ENCODE measurements at places on chromosomes 11 and 22.

- DNase-seq = peak; percentile 78
Measured at GRCh38 chr22:50530877-50531545, 1.2 kb upstream of the TYMP start.

- DNase-seq = no peak
Measured at GRCh38 chr11:98559961-98560360, 460.8 kb upstream of the CNTN5 start.

GRCh38 chr11:35402751-35403660 lies 16.4 kb downstream of the SLC1A2 start:
- DNase-seq = no peak

GRCh38 chr11:12066056-12066798 lies 44.2 kb upstream of the MICAL2 start:
- DNase-seq = no peak

GRCh38 chr22:46728470-46728869 lies 9.6 kb downstream of the CERK start:
- no peak for DNase-seq

GRCh38 chr11:99822846-99823565 lies 802.3 kb downstream of the CNTN5 start:
- no peak for DNase-seq

DNA sequence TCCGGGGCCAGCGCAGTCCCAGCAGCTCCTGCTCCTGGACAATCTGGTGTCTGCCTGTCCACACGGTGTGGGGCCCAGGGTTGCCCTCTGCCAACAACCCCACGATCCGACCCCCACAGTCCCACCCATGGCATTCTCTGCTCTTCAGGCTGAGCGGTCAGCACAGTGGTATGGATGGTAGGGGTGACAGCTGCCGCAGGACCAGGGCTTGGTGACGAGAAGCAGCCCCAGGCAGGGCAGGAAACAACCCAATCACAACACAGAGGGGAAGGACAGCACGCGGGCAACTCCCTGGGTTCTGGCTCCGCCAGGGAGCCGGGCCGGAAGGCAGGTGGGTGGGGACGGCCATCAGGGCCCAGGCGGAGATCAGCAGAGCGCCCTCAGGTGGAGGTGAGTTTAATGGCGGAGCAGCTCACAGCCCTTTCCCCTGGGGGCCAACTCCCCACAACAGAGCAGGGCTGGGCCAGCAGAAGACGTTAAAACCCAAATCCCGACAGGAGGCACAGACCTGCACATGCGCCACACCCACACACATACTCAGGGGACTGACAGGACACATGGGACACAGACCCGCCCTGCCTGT lies 5.3 kb upstream of the CHADL start:
- DNase-seq = no peak

DNA sequence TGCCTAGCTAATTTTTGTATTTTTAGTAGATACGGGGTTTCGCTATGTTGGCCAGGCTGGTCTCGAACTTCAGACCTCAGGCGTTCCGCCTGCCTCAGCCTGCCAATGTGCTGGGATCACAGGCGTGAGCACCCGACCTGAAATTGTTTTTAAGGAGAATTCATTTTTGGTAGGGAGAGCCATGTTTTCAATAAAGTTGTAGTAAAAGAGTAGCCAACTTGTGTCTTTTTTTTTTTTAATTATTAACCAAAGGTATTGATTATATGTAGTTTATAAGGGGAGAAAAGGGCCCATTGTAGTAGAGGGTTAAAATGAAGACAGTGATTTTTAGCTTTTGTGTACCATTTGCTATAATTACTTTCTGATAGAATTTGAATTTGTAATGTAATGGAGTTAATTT lies 31.6 kb upstream of the HSD17B12 start:
- DNase-seq = no peak

DNA sequence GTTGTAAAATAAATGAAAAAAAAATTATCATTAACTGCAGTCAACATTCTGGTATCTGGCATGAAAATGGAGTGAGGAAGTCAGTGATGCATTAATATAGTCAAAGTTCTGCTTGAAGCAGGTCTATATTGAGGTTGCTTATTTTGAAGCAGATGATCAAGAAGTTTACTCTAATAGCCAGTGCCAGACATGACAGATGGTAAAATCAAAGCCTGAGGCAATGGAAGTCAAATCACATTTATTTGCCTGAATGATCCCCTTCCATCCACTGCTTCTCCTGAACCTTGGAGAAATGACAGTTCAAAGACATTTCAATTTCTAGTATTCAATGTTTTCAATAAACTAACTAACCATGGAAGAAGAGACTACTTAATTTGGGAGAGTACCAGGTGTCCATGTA lies 430.0 kb downstream of the FAM181B start:
- DNase-seq = no peak

DNA sequence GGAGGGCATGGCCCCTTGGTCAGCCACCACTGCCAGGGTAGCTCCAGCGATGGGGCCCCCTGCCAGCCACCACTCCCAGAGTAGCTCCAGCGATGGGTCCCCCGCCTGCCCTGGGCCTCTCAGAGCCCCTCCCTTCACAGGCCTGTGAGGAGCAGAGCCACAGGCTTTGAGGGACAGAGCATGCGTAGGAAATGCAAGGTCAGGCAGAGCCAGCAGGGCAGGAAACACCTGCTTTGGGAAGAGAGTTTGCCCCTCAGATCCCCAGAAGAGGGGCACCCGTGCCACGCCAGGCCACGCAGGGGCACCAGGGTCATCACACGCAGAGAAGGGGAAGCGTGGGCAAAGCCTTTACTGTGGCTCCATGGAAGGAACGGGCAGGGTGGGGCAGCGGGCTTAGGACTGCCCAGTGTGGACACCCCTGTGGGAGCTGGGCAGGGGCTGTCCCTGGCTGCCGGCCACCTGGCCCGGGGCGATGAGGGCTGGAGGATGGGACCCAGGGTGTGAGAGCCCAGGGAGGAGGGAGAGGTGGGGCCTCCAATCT lies 477.8 kb downstream of the BRD1 start:
- no peak for DNase-seq

DNA sequence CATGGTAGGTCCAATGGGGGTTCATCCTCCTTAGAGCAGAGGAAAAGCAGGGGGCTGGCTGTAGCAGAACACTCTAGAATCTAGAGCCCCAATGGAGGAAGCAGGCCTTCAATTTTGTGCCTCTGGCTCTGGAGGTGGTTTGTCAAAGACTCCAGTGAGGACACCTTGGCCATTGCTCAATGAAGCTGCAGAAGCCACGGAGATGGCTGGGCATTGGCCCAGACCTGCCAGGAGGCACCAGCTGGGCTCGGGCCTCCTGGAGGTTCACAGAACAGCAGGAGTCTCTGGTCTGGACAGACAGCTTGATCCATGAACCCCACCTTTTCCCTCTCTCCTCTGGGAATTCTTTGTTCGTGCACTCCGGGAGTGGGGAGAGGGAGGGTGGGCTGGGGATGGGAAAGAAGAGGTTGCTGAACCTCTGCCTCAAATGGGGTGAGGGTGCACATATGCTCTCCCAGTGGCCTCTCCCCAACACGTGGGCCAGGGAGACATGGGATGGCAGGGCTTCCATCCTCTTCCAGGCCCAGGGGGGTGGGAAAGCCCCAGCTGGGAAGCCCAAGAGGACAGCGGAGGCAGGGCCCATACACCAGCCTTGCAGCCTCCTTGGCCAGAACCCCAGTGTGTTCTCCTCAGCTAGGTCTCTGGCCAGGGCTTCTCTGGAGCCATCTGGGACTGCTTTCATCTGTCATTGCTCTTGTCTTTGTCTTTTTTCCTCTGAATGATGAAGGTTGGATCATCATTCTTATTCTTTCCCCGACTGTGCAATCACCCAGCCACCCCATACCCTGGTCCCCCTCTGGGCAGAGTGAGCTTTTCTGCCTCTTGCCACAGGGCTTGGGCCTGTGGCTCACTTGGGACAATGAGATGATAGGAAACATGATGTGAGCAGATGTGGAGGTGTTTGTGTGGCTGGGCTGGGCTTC lies 1019.4 kb downstream of the BRD1 start:
- no peak for DNase-seq

DNA sequence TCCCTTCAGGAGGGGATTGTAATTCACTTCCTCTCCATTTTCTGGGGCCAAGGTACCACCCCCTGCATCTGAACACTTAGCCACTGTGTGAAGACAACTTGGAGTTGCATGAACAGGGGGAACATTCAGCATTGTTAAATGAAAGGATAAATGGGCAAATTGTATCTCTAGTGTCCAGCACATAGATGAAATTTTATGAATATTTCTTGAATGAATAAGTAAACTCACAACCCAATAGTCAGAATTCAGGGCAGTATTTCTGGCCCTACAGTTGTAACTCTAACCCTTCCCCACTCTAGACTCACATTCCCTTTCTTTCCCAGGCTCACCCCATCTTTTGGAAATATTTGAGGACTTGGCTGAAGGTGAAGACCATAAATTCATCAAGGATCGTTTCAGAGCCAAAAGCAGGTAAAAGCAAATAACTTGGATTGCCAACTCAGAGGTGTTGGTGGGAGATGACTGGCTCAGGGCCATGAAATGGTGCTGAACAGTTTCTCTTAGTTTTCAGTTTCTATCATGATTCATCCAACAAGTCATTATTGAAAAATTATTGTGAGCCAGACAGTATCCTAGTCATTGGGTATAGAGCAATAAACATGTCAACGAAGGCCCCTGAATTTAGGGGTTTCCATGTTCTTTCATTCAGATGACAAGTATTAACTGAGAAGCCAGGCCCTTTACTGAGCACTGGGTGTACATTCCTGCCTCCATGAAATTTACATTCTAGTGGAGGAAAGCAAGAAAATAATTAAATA lies 33.3 kb upstream of the ZC3H12C start:
- no peak for DNase-seq

DNA sequence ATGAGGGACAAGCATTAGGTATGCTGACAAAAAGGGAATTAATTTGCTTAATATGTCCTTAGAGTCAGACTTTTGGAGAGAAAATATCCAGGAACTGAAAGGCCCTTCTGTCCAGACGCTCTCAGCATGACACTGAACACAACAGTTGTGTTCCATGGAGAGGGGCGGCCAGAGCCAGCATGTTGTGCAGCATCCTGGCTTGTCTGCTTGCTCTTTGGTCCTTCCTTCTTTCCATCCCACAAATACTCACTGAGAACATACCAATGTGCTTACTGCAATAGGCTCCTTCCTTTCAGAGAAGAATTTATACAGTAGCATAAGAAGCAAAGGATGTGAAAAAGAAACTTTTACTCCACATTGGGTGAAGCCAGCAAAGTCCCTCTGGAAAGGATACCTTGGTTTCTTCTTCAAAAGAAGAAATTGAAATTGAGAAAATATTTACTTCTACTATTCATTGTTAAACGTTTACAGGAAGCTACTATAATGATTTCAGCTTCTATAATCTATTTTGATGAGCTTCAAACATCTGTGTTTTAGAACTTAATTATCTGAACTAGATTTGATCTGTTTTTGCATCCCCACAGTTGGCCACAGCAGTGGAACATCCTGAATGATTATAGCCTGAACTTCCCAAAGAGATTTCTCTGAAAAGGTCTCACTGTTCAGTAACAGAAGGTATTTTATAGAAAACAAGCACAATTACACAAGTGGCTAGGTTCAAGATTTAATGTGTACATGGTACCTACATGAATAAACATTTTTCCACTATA lies 304.1 kb upstream of the PITPNB start:
- no peak for DNase-seq

GRCh38 chr22:33796494-33796893 lies 123.8 kb downstream of the LARGE1 start:
- no peak for DNase-seq
